CD8-positive, alpha-beta memory T cell (primary cell): ENCODE measurements at places on chromosomes 6 and 20. TPM values are rescaled to one million over a fixed set of nuclear protein-coding genes. Genes with fewer than 3 reads are reported as not detected.

DNA sequence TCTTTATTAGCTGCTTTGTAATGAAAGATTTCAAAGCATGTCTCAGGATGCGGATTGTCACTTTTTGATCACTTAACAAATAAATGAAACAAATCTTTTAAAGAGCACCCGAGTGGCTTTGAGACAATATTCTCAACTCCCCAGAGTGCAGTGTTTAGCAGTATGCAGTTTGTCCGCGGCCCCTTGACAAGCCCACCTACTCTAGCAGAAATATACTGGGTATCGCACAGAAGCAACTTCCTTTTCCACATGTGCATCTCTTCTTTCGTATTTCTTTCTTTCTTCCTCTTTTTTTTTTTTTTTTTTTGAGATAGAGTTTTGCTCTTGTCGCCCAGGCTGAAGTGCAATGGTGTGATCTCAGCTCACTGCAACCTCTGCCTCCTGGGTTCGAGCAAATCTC is 84.5 kb upstream of the FAM184A start:
- no peaks in the 10 kb centered on the region for H3K4me1 ChIP-seq
- H3K4me3 ChIP-seq, result no peak overlapping the region
- DNase-seq, result no peak
- H3K36me3 ChIP-seq, result no peaks in the 10 kb centered on the region
- H3K27ac ChIP-seq, result no peak overlapping the region
- H3K27me3 ChIP-seq, result no peaks in the 10 kb centered on the region

- no peaks in the 10 kb centered on the region for H3K36me3 ChIP-seq
- no peak overlapping the region for H3K27ac ChIP-seq
- no peak overlapping the region for H3K4me3 ChIP-seq
These were observed 213.5 kb upstream of the SULF2 start for GRCh38 chr20:47998736-47999135.

ULBP3 gene
- 2.2 TPM for polyA plus RNA-seq

LY6G6F gene
- polyA plus RNA-seq, result not detected

CGA gene
- polyA plus RNA-seq, result not detected

- no peak for DNase-seq
- H3K27ac ChIP-seq, result no peak overlapping the region
These were observed 368.0 kb downstream of the TBC1D32 start for GRCh38 chr6:120966321-120966720.

DNA sequence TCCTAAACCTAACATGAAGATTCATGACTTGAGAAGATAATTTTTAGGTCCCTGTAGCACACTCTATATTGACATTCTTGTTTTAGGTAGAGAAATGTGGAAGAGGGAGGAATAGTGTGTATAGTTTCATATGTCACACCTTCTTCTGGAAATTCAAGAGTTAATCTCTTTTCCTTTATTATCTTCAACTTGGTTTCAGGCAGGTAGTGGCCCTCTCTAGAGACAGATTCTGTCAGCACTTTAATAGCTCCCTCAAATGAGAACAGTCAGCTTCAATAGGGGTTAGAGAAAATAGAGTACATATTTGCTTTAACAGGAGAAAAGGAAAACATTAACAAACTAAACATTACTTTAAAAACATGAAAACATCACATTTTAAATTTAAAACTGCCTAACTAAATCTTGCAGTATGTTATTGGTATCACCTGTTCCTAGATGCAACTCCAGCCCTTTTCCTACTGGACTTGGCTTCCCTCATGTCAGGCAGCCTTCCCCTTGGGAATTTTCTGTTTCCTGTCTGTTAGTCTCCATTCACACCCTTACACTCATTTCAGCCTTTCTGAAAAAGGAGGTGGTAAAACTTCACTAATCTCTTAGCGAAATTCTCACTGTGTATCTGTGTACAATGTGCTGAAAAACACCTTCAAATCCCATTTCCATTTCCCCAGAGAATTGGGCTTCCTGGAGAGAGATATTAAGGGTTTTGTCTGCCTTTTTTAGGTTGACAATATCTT is 192.3 kb upstream of the RNF217 start:
- DNase-seq, result no peak
- H3K27me3 ChIP-seq, result no peaks in the 10 kb centered on the region
- H3K4me1 ChIP-seq, result no peaks in the 10 kb centered on the region
- H3K36me3 ChIP-seq, result no peaks in the 10 kb centered on the region
- H3K27ac ChIP-seq, result no peak overlapping the region

DNA sequence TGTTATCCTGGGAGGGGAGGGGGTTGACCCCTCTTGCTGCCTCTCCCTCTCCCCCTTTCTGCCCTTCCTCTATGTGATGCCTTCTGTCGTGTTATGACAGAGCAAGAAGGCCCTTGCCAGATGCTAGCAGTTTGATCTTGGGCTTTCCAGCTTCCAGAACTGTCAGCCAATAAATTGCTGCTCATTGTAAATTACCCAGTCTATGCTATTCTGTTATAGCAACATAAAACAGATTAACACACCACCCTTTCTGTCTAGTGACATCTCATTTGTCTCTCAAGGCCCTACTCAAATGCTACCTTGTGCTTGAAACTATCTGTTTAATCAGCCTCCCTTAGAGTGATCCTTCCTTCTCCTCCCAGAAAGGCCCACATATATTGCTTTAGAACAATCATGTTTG is 16.4 kb upstream of the MAP3K4 start:
- no peak overlapping the region for H3K27ac ChIP-seq
- H3K4me1 ChIP-seq, result no peaks in the 10 kb centered on the region
- no peaks in the 10 kb centered on the region for H3K27me3 ChIP-seq
- DNase-seq, result no peak
- H3K4me3 ChIP-seq, result no peak overlapping the region

NNAT gene
- polyA plus RNA-seq, result not detected

HLA-DRB5 gene
- 3.2 TPM for polyA plus RNA-seq

DNA sequence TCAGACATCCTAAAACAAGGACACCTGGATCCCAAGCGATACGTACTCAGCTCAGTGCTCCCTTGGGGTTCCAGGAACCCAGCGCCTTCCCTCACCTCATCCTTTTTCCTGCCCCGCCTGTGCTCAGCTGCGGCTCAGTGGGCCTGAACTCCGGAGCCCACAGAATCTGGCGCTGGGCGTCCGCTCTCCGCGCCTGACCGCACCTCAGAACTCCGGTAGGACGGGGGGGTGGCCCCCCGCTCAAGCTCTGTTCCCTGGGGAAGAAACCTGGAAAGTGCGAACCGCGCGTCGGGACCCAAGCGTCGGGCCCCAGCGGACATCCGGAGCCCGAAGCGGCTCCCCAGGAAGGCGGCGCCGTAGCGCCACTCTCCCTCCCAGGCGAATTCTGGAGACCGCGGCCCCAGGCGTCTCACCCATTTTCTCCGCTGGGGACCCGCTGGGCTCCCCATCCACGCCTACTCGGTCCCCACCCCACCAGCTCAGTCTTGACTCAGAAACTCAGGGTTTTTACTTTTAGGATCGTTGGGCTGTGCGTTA is 336 bp upstream of the LY6G5C start:
- H3K27ac ChIP-seq, result peak overlapping the region; percentile 28
- DNase-seq, result peak; percentile 21
- no peaks in the 10 kb centered on the region for H3K27me3 ChIP-seq
- H3K4me3 ChIP-seq, result peak overlapping the region; percentile 66

MAS1L gene
- not detected for polyA plus RNA-seq

PRKN gene
- polyA plus RNA-seq, result 1.0 TPM

C20orf144 gene
- not detected for polyA plus RNA-seq

DNA sequence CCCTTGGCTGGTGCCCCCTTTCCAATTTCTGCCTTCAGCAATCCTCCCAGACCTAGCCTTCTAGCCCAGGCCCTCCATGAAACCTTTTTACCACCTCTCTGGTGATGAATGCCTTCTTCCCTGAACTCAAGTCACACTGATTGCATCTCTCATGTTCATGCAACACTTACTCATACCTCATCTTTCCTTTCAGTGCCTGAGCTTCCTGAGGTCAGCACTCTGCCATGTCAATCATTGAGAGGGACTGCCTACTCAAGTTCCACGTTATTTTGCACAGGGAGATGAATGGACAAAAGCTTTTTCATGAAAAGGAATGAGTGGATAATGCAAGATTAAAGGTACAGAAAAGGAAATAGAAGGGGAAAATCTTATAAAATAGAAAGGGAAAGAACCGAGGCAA is 60.1 kb upstream of the PLEKHG1 start:
- H3K4me3 ChIP-seq, result no peak overlapping the region
- no peak overlapping the region for H3K27ac ChIP-seq

SIRPB2 gene
- not detected for polyA plus RNA-seq

DNA sequence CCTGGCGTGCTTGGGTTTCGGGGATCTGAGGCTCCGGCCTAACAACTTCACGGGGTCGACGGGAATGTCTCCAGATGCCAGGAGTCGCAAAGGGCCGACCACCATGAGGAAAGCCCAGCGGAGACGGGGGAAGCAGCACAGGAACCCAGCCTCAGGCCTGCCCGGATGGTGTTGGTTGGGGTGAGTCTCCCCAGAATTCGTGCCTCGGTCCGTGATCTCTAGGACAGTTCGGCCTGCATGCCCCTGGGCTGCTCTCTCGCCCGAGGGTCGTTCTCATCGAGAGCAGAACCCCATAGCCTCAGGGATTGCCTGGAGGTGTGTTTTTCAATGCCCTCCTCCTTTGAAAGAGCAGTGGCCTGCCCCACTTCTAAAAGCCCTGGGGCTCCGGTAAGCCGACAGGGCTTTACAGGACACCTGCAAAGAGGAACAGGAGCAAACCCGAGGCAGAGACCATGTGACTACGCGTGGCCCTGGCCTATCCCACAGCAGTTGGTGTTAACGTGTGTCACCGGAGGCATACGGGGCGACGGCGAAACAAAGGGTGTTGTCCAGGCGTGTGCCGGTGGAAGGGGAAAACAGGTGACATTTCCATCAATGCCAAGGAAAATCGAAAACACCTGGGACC is 973.1 kb upstream of the DEFB115 start:
- peaks cover 11% of the 10 kb centered on the region for H3K4me1 ChIP-seq
- no peak for DNase-seq
- peak overlapping the region; percentile 60 for H3K4me3 ChIP-seq
- H3K27ac ChIP-seq, result no peak overlapping the region

DNA sequence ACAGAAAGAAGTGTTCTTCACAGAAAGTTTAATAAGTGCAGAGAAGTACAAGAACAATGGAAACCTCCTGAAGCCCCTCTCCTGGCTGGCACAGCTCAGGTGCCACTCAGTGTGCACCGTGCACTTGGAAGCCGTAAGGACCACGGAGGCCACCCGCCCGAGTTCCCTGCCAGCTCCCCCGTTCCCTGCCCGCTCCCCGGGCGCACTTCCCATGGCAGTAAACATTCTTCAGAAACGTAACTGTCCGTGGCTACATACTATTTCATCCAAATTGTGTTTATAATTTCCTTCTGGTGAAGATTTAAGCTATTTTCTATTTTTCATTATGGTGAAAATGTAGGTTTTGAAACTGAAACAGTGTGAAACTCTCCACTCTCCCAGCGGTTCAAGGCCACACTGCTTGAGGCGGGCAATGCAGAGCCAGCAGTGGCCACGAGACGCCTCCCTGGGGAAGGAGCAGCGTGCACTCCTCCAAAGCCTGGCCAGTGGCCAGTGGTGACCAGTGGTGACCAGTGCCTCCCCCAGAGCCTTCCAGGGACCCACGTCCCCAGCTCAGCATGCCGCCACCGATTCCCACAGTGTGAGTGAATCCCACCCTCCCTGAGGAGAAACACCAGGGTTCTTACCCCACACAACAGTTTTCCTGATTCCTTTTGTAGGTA is 46.4 kb downstream of the TAF4 start:
- no peaks in the 10 kb centered on the region for H3K4me1 ChIP-seq
- no peak for DNase-seq
- no peaks in the 10 kb centered on the region for H3K27me3 ChIP-seq
- H3K4me3 ChIP-seq, result no peak overlapping the region
- no peaks in the 10 kb centered on the region for H3K36me3 ChIP-seq

DNA sequence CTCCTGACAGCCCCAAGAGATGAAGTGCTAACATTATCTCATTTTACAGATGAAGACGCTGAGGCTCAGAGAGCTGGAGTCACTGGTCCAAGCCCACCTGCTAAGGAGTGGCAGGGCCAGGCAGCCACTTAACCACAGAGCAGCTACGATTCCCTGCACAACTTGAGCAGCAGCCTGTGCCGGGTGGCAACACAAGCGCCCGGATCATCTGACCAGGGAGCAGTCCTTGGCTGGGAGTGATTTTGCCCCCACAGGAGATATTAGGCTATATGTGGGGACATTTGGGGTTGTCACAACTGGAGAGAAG is 93.2 kb upstream of the PTPN1 start:
- no peaks in the 10 kb centered on the region for H3K27me3 ChIP-seq
- DNase-seq, result no peak
- H3K36me3 ChIP-seq, result no peaks in the 10 kb centered on the region

- no peaks in the 10 kb centered on the region for H3K27me3 ChIP-seq
- no peak overlapping the region for H3K4me3 ChIP-seq
- no peak overlapping the region for H3K27ac ChIP-seq
- no peak for DNase-seq
- H3K4me1 ChIP-seq, result no peaks in the 10 kb centered on the region
These were observed 38.6 kb upstream of the RNF8 start for GRCh38 chr6:37315157-37315515.

DCBLD1 gene
- polyA plus RNA-seq, result 3.3 TPM

DNA sequence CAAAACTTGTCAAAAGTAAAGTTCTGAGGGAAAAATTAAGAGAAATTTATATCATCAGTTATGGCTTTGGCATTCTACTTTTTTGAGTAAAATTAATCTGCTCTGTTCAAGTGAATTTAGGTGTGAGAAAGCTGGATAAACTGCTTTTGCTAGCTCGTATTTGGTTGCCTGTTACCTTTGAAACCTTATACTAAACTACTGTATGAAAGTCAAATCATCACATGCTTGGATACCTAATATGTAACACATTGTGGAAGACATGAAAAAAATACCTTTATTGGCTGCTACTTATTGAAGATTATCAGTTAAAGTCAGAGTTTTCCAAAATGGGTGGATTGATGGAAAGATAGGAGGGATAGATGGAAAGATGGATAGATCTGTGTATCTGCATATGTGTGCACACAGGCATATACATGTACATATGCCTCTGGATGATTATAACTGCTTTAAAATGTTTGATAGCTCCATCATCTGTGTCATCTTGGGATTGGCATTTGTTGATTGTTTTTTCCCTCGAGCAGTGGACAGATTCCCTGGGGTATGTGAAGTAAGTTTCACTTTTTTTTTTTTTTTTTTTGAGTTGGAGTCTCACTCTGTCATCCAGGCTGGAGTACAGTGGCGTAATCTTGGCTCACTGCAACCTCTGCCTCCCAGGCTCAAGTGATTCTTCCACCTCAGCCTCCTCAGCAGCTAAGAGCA is 24.3 kb downstream of the SCAF8 start:
- H3K36me3 ChIP-seq, result no peaks in the 10 kb centered on the region
- H3K27me3 ChIP-seq, result no peaks in the 10 kb centered on the region
- H3K4me3 ChIP-seq, result no peak overlapping the region
- peaks cover 34% of the 10 kb centered on the region for H3K4me1 ChIP-seq
- H3K27ac ChIP-seq, result no peak overlapping the region
- no peak for DNase-seq

- DNase-seq, result no peak
- H3K27ac ChIP-seq, result no peak overlapping the region
- H3K27me3 ChIP-seq, result no peaks in the 10 kb centered on the region
- no peak overlapping the region for H3K4me3 ChIP-seq
These were observed 146.2 kb downstream of the FAM83B start for GRCh38 chr6:54992789-54993188.

- H3K27me3 ChIP-seq, result peaks cover 43% of the 10 kb centered on the region
- DNase-seq, result peak; percentile 57
- H3K4me1 ChIP-seq, result peaks cover 16% of the 10 kb centered on the region
- H3K36me3 ChIP-seq, result no peaks in the 10 kb centered on the region
- no peak overlapping the region for H3K4me3 ChIP-seq
- H3K27ac ChIP-seq, result no peak overlapping the region
These were observed 2.1 kb upstream of the TMEM151B start for GRCh38 chr6:44268095-44268628.

- H3K27me3 ChIP-seq, result no peaks in the 10 kb centered on the region
- no peaks in the 10 kb centered on the region for H3K36me3 ChIP-seq
- H3K4me3 ChIP-seq, result no peak overlapping the region
- H3K4me1 ChIP-seq, result no peaks in the 10 kb centered on the region
- H3K27ac ChIP-seq, result no peak overlapping the region
These were observed 152.8 kb downstream of the TAF4 start for GRCh38 chr20:61912665-61913422.

MAS1 gene
- polyA plus RNA-seq, result not detected
